ENCODE measurements at places on chromosomes 12 and 14.
A peak's percentile ranks its signal among the peaks of the same experiment; 100 is the strongest.

GRCh38 chr12:114981036-114981435, 297.1 kb upstream of the TBX3 start:
- no peak for DNase-seq

GRCh38 chr12:54020591-54021405, 7.4 kb upstream of the HOXC6 start:
- no peak for DNase-seq

DNA sequence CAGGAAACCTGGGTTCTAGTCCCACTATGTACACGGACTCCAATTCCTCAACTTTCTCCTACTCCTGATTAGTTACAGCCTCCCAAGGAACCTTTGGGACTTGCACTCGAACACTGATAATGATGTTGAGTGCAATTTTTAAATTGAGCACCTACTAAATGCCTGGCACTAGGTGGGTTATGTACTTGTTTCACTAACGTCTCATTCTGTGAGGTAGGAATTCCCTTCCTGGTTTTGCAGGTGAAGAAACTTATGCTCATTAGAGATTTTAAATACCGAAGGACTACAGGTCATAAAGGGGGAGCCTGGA, 536 bp downstream of the PARPBP start:
- no peak for DNase-seq

GRCh38 chr12:11508699-11509098, 113.3 kb upstream of the PRB2 start:
- DNase-seq, result peak; percentile 51

DNA sequence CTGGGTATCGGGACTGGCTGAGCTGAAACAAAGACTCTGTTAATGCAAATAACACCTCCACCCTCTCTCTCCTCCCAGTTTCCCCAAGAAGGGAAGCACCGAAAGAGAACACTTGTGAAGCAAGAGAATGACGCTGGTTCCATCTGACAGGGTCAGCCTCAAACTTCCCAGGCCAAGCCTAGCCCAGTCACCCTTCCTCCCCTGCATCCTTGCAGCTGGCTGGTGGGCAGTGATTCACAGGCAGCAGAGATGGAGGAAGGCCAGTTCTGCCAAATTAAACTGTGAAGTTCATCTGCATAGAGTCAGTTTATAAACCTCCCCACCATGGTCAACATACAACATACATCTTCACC, 2.8 kb downstream of the LRRC74A start:
- DNase-seq, result no peak

DNA sequence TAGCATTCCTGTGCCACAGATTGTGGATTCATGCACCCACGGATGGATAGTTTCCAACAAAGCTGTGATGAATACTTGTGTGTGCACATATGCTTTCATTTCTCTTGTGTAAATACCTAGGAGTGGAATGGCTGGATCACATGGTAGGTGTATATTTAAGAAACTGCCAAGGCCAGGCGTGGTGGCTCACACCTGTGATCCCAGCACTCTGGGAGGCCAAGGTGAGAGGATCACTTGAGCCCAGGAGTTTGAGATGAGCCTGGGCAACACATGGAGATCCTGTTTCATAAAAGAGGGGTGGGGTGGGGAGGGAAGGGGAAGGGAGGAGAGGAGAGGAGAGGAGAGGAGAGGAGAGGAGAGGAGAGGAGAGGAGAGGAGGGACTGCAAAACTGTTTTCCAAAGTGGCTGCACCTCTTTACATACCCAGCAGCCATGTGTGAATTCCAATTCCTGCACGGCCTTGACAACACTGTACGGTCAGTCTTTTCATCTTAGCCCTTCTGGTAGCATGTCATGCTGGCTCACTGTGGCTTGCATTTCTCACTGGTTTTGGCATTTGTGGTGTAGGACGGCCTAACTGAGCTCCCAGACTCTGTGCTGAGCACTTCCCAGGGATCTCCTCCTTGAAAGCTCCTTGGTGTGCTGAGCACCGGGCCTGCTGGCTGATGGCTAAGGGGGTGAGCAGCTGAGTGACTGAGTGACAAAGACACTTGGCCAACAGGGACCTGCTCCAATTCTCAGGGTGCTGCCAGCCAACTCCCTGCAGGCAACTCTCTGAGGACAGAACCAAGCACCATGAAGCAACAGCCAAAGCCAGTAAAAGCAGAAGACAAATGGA, 27.9 kb downstream of the SYNE3 start:
- no peak for DNase-seq

DNA sequence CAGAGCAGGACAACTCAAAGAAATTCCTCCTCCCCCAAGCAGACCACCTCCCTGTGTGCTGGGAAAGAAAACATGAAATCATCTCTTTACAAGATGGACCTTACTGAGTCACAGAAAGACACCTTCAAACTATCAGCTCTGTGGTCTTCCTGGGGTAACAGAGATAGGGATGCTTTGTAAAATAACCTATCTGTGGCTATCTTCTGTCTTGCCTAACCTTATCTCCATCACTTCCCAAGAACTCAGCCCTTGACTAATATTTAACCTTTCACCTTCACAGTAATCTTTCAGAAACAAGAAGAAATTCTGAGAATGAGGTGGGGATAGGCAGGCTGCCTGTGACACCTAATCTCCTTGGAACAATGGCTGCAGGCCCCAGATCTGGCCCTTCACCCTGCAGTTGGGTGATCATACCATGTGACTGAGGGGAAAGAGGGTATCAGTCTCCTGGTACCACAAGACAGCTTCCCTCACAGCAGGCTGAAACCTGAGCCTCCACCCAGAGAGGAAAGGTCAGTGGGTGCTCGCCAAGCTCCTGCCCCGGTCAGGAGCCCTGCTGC, 27.4 kb upstream of the CEBPE start:
- DNase-seq, result no peak

GRCh38 chr14:32230695-32231280, 27.7 kb upstream of the RNU6-8 start:
- DNase-seq, result peak; percentile 87

GRCh38 chr12:74641262-74641661, 103.6 kb downstream of the ATXN7L3B start:
- no peak for DNase-seq

DNA sequence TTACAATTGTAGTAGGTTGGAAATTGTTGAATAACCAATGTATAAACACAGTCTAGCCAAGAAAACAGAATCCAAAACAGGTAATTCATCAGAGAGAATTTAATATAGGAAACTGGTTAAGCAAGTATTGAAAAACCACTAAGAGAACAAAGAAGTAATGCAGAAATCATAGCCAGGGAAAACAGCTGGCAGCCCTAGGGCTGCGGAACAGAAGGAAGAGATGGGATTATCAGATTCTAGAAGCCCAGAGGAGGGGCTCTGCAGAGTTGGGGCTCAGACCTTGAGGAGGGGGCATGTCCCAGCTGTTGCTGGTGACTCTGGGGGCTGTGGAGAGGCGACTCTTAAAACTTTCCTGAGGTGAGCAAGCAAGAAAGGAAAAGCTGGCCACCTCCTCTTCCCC, 49.4 kb downstream of the CD9 start:
- no peak for DNase-seq
